ENCODE measurements at places on chromosomes 7 and 10.

GRCh38 chr7:24825931-24826661 lies 68.8 kb upstream of the GSDME start:
- no peak for DNase-seq

GRCh38 chr10:67539312-67539711 lies 156.7 kb downstream of the CTNNA3 start:
- DNase-seq: no peak

DNA sequence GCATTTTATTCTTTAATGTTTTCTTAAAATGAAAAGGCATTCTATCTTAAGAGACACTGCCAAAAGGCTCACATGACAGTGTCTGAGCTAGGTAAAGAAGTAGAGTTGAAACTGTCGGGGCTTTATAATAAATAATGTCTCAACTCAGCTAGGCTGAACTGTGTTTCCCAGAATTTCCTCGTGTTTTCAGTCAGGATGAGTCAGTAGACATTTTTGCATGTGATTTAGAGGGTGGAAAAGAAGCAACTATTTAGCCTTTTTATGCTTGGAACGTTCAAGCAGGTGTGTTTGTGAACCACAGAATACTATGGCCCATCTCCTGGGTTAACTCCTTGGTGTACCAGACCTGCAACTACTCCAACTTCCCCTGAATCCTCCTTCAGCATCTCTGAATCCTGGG lies 23.4 kb upstream of the LIPA start:
- DNase-seq: no peak

GRCh38 chr10:50917486-50917885 lies 32.1 kb upstream of the A1CF start:
- no peak for DNase-seq

- no peak for DNase-seq
Observed at GRCh38 chr10:48247680-48248079, 26.8 kb downstream of the FRMPD2 start.

DNA sequence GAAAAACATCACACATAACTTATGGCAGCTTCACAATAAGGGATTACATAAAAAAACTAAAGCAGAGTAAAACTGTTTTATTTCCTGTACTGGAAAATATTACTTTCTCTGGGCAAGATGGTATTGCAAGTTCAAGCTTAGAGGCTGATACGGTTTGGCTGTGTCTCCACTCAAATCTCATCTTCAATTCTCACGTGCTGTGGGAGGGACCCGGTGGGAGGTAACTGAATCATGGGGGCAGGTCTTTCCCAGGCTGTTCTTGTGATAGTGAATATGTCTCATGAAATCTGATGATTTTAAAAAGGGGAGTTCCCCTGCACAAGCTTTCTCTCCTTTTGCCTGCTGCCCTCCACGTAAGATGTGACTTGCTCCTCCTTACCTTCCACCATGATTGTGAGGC lies 5.1 kb upstream of the LRRC27 start:
- no peak for DNase-seq

DNA sequence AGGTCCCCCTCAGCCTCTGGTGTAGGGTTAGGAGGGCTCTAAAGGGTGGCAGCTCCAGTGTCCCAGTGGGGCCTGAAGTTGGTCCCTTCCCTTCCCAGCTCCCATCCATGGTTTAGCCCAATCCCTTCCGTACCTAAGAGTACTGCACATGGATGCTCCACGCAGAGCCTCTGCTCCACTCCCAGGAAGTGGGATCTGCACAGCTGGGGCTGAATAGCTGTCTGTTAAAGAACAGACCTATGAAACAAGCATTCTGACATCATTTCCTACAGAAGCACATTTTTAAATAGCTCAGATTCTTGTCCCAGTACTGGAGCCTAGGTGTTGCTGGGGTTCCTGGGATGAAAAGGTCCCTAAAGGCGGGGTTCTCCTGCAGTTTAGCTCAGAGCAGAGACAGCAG lies 135.9 kb downstream of the ZMYND11 start:
- DNase-seq: no peak

DNA sequence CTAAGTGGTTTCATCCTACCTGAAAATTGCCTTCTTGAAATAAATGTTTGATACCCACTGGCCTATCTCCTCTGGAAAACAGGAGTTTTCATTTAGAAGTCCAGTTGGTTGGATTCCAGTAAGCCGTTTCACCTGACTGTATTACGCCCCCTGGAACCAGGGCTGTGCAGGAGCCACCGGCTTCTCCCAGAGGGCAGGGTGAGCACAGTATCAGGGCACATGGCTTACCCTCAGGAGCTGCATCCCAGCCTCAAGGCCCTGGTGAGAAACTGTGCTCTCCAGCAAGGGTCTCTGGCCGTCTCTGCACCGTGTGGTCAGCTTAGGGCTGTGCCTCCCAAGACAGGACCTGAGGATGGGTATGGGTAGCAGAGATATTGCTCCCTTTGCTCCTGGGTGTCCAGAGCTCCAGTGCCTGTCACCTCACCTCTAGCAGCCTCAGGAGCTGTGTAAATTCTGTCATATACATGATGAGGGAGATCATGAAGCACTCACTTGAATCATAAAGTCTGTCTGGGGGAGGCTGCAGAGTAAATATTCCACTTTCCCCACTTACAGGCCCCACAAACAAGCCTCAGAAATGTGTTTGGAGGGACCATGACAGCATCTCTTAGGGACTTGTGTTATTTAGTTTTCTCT lies 109.6 kb upstream of the SAMD8 start:
- DNase-seq: no peak

DNA sequence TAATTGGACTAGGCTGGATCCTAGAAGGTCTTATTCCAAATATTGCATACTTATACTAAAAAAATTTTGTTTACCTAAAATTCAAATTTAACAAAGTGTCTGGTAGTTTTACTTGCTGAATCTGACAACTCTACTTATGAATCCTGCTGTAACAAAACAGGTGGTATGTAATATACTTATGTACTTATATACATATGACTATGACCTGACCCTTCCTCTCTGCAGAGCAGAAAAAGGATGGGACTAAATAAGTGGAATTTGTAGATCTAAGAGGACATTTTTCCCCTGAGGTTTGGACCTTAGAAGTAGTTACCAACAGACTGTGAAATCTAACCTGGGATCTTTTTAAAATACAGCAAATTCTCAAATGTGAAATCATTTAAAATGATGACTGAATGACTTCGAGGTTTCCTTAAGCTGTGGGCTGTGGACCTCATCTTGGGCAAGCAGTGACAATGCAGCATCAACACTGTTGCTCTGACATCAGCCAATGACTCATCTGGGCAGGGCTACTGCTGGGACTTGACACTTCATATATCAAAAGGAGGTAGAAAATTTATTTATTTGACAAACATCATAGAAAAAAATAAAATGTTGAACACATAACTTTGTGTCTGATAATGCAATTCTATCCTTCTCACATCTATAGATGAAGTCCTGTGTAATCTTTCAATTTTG lies 73.6 kb downstream of the RELN start:
- DNase-seq: no peak

DNA sequence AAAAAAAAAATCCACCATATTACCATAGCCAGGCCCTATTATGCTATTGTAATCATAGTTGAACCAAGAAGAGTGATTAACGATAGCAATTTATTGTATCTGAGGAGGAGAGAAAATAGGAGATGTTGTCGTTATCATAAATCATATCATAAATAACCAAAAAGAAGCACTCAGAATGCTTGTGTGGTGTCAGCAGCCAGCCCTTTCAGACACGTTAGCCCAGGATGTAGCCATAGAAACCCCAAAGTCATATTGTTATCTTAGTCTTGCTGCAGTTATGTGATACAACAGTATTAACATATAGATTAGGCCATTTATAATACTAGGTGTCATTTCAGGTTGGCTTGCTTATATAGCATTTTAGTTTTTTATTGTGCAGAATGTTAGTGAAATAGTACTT lies 102.2 kb upstream of the GATA3 start:
- no peak for DNase-seq

- DNase-seq: no peak
Observed at GRCh38 chr7:148622887-148623585, 32.5 kb downstream of the C7orf33 start.

DNA sequence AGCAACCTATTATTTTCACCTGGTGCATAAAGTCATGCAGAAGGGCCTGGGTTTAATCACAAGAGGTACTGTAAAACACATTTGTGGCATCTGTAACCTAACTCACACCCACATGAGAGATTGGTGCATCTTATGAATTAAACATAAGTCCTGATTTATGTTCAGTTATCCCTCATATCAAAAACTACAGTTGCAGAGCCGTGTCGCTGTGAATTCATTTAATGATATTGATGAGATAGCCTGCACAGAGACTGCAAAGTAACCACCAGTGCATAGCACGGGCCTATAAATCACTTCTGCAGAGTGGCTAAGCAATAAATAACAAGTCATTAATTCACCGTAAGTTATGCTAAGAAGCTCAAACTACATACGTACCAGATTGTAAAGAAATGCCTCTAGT lies 178.2 kb downstream of the RELN start:
- no peak for DNase-seq

DNA sequence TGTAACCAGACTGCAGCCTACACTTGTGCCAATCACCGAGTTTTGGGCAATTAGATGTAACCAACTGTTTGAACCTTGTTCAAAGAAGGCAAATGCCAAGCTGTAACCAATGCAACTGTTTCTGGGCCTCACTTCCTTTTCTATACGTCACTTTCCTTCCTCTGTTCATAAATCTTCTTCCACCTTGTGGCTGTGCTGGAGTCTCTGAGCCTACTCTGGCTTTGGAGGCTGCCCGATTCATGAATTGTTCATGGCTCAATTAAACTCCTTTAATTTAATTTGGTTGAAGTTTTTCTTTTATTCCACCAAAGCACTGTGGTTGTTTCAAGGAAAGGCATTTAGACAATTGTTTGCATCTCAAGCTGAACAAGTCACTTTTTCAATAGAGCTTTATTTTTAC lies 43.5 kb upstream of the UCN3 start:
- DNase-seq: no peak

- no peak for DNase-seq
Observed at GRCh38 chr10:112235920-112236319, 47.3 kb upstream of the TECTB start.

DNA sequence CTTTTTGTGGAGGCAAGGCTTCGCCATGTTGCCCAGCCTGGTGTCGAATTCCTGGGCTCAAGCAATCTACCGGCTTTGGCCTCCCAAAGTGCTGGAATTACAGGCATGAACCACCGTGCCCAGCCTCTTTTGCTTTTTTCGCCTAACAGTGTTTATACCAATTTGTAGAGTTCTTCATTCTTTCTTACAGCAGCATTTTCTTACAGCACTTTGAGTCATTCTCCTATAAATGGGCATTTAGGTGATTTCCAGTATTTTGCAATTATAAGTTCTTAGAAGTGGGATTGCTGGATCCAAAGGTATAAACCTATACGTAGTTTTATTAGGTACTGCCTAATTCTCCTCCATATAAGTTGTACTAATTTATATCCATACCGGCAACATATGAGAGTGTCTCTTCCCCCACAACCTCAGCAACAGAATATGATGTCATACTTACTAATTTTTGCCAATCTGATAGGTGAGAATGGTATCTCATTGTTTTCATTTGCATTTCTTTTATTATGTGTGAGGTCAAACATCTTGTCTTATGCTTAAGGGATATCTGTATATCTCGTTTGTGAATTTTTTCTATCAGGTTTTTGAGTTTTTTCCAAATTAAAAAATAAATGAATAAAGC lies 39.1 kb downstream of the SUFU start:
- no peak for DNase-seq

- DNase-seq: no peak
Observed at GRCh38 chr10:115321360-115321759, 228.2 kb downstream of the ATRNL1 start.

Data from GM18507 (cell line).